ENCODE measurements at places on chromosomes 2 and 18.
A peak's percentile ranks its signal among the peaks of the same experiment; 100 is the strongest.

DNA sequence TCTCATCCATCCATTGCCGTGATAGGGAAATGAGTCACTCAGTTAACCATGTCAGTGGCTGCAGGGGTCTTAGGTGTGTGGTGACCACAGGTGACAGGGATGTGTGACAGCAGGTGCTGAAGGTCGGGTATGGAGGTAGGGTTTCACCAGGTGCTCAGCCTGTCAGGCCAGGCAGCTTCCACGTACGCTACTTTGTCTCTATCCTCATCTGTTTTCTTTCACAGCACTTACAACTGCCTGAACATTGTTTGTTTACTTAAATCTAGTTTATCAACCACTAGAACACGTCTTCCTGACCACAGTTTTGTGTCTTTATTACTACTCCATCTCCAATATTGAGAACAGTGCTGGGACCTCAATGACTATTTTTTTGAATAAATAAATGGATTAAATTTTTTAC, 11.4 kb upstream of the UXS1 start:
- no peak for DNase-seq

DNA sequence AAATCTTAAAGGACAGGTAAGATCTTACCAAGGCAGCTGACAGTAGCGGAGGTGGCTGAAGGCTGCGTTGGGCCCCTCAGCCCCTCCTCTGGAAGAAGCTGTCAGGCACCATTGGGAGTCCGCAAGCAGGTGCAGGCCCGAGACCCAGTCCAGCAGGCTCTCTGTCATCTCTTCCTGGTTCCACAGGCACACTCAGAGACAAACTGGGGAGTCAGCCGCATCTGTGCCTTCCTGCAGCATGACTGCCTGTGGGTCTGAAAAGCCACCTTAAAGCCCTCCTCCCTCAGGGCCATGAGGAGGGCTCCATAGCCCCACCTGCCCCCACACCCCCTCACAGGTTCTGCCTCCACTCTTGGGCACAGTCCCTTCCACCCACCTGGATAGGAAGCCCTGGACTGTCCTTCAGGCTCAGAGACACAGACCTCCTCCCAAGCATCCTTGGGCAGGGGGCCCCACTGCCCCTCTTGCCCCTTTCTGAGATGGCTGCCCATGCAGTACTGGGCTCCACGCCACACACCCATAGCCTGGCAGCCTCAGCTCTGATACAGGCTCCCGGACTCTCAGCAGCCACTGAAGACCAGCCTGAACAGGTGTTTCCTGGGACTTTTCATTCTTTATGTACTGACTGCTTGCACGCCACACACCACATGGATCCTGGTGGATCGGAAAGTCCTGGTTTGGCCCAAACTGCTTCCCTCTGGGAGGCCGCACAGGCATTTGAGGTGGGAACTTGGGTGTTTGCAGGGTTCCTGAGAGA, 239.8 kb downstream of the SEPTIN10 start:
- no peak for DNase-seq

GRCh38 chr18:43720041-43720440, 442.8 kb upstream of the SYT4 start:
- no peak for DNase-seq

DNA sequence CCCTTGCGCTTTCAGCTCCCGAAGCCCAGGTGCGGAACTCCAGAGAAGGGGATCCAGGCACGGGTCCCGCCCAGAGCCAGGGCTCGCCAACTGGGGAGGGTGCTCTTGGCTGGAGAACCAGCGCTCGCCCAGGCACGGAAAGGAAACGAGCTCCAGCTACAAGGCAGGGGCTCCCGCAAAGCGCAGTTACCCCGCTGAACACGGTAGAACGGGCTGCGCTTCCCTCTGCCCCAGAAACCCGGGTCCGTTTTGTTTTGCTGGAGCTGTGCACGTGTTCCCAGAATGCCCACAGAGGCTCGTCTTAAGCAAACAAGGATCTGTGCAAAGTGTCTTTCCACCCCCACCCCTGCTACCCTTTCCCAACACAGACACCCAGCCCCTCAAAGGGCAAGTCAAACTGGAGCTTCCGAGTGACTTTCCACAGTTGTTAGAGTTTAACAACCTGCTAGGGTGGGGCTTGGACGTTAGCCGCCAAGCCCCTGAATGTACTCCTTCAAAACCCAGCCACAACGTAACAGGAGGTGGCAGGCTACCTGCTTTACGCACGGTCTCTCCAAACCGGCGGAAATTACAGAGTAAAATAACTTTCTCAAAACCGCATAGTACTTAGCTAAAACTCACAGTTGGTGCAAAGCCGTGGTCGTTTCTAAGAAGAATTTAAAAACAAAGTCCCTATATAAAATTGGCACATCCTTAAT, 775 bp downstream of the RNF125 start:
- DNase-seq = peak; percentile 69

DNA sequence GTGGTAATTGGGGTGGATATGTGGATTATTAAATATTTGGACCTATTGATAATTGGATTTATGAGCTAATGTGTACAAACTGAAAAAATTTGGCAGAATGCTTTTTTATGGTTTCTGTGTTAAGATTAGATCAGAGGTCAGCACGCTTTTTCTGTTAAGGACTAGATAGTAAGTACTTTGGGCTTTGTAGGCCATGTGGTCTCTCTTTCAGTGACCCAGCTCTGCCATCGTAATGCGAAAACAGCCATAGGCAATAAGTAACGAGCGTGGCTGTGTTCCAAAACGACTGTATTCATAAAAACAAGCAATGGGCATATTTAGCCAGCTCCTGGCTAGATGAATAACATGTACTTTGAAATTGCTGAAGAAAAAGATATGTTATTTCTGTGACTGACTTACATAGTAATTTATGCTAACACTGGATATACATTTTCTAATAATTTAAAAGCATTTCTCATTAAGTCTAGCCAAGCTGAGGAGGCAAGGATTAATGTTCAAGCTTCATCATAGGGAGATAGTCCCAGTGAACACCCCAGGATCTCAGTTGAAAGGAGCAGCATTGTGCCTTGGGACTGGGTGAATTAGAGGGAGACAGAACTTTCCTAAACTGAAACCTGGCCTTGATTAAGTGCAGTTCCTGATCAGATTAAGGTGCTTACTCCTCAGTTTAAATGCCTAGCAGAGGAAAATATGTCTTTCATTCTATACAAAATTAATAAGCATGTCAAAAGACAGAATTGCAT, 20.0 kb downstream of the CCDC138 start:
- DNase-seq = no peak

DNA sequence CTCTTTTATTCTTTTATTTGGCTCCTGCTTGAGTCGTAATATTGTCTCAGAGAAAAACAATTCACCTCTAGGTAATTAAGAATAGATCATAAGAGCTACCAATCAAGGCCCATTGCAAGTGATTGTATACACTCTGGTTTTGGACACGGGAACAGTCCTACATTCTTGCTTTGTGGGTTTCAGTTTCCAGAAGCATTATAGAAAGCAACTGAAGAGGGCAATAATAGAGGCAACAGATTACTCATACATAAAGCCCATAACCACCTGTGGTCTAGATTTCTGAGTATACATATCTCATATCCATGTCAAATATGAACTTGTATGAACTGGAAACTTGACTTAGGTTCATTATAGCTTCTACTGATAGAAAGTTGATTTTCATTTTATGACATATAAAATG, 65.4 kb downstream of the DIS3L2 start:
- no peak for DNase-seq

- DNase-seq = peak; percentile 82
Measured at GRCh38 chr18:55268151-55268601, 308.9 kb upstream of the CCDC68 start.

- DNase-seq = no peak
Measured at GRCh38 chr18:57621246-57621604, 411 bp downstream of the NARS1 start.

DNA sequence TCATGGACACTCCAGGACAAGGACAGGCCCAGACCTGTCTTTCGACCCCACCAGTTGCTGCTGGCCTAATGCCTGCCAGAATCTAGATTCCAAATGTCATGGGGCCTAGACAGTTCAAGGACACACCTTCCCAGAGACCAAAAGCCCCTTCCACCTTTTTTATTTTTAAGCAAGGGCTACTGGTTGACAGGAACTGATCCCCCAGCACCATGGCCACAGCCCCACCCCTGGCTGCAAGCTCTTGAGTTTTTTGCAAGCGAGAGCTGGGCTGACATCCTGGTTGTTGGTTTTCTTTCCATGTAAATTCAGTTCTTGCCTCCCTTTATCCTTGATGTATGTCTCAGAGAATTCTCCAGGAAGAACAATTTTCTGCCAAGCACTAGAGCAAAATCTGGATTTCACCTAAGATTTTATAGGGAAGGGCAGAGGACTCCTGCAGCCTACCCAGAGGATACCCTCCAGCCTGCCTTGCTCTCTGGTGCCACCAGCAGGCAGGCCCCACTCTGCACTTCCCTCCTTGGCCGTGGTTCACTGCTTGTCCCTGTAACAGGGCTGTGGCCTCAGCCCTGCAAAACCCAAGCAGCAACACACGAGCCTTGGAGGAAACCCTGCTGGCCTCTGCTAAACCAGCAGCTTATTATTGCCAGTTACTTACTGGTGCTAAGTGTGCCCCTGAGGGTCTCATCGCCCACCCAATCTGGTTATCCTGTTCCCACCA, 97.7 kb downstream of the TWIST2 start:
- peak; percentile 55 for DNase-seq

GRCh38 chr2:164134336-164134735, 398.5 kb upstream of the FIGN start:
- DNase-seq = no peak

GRCh38 chr2:130767408-130767775, 12.1 kb downstream of the AMER3 start:
- DNase-seq = no peak

DNA sequence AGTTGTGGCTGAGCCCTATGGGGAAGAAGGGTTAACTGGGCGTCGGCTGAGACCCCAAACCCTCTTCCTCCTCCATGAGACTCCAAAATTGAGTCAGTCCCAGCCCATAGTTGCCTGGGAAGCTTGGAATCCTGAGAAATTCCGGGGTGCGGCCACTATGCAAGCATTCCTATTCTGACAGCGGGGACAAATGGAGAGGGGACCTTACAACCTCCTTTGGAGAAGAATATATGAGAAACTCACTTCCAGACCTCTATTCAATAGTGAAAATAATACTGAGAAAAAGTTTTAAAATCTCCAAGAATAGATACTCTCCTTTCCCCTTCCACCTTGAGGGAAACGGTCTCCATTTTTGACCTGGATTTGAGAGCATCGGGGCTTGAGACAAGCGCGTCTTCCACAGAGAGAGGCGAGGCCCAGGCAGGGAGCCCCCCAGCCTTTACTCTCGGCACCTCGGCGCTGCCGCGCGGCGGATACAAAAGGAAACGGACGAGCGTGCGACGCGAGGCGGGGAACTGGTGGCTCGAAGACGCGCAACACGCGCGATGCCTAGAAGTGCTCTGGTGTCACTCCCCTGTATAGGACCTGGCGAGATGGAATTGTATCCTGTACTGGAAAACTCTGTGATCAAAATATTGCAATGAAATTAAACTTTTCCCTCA, 11.1 kb downstream of the NR4A2 start:
- DNase-seq = peak; percentile 61

- DNase-seq = no peak
Measured at GRCh38 chr2:147538821-147539220, 306.0 kb upstream of the ACVR2A start.

Measured in suppressor macrophage (primary cell).